ENCODE measurements at places on chromosomes 7 and 10. TPM values are rescaled to one million over a fixed set of nuclear protein-coding genes. Genes with fewer than 3 reads are reported as not detected.

FAM204A gene
- 51.9 TPM for total RNA-seq

FFAR4 gene
- not detected for total RNA-seq

- peak; percentile 55 for DNase-seq
Measured at GRCh38 chr7:37201003-37201875, 247.4 kb downstream of the ELMO1 start.

DNA sequence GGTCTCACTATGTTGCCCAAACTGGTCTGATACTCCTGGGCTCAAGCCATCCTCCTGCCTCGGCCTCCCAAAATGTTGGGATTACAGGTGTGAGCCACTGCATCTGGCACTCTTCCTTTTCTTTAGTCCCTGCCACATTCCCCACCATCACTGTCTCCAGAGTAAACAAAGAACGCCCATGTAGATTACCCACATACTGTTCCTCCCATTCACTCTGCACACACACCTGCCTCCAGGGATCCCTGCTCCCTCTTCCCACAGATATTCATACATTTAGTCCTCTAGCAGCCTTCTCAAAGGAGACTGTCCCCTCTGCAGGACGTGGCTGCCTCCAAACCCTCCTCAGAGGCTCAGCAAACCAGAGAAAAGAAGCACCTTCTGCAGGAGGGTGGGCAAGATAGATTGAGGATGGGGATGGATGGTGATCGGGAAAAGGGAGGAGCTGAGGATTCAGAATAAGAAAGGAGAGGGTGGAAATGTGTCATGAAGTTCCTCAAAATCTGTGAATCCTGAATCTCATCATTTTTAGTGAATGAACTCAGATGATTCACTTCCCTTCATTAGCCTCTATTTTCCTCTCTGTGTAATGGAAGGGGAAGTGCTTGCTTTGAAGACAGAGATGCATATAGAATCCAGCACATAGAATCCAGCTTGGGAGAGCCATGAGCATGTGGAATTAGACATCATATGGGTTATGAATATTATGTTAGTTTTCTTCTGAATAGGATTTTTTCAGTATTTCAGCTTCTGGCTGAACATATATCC, 5.5 kb upstream of the PLAU start:
- DNase-seq: no peak

ZNF239 gene
- 2.6 TPM for total RNA-seq

DNA sequence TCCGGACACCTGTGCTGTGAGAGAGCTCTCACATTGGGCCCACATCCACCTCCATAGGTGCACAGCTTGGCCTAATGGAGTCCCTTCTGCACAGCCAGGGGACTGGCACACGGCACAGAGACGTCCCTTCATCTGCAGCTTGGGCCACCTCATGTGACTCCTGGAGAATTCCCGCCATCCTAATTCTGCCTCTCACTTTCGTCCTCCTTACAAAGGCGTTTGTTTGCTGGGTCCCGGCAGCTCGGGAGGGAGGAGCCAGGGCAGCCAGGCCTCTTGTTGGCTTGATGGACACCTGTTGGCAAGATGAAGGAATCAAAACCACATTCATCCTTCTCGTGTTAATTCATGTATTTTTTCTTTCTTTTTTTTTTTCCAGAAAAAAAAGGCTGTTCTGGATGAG, 30.7 kb upstream of the TTYH3 start:
- no peak for DNase-seq

GRCh38 chr10:5978230-5978489, 817 bp upstream of the IL15RA start:
- DNase-seq: no peak

DNA sequence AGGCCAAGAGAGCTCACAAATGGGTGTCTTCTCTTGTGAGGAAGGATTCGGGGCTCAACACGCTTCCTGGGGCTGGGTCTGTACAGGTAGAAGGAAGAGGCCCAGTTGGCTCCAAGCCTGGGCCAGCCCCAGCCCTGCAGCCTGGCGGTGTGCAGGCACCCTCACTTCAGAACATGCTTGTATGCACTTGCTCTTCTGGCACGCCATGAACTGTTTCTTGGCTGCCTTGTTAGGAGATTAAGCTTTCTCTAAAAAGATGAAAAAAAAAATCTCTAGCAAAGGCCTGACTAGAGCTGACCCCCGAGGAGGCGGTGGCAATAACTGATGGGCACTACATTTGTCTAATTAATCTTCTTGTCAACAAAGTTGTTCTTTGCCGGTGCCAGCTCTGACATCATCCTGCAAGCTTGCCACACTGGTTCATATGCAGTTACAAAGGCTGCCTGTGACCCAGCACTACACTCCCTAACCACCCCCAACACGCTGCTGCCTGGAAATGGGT, 94.7 kb downstream of the WDR11 start:
- peak; percentile 83 for DNase-seq

DNA sequence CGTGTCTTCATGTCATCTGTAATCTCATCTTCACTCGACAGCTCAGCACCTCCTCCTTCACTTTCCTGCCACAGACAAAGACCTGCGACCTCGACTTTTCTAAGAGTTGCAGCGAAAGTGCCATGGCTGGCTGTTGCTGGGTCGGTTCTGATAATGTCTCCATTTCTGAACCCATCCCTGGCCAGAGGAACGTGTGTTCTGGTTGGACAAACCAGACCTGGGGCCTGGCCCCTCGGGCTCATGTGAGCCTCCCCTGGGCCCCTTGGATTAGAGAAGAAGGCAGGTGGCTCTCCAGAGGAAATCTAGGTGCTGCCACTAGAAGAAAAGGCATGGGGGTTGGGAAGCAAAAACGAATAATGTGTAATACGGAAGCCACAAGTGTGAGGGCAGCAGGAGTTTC, 273.7 kb downstream of the GLRX3 start:
- no peak for DNase-seq

- no peak for DNase-seq
Measured at GRCh38 chr10:23472181-23472580, 33.3 kb downstream of the OTUD1 start.

DNA sequence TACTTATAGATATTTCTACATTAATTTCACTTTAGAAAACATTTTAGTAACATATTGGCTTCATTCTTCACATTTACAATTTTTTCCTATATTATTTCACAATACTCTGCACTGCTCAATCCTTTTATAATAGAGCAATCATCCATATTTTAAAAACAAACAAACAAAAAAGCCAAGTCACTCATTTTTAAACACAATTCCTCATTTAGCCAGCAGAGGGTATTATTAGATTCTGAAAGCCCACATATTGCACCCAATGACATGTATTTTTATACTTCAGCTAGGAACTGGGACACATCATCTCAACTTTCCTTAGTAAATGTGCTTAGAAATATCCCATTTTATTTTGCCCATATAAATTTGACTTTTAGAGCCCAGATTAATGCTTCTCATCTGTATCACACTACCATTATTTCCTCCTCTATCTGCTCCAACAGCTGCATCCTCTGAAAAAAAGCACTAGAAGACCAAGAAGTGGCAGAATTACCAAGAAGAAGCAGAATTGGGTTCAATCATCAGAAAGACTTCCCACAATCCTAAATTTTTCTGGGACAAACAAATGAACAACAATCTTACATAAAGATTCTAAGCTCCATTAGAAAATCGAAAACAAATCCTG, 29.5 kb downstream of the CTNNA3 start:
- peak; percentile 33 for DNase-seq

ANAPC16 gene
- total RNA-seq: 166 TPM

OGDHL gene
- not detected for total RNA-seq

CREB5 gene
- 2.1 TPM for total RNA-seq

DNA sequence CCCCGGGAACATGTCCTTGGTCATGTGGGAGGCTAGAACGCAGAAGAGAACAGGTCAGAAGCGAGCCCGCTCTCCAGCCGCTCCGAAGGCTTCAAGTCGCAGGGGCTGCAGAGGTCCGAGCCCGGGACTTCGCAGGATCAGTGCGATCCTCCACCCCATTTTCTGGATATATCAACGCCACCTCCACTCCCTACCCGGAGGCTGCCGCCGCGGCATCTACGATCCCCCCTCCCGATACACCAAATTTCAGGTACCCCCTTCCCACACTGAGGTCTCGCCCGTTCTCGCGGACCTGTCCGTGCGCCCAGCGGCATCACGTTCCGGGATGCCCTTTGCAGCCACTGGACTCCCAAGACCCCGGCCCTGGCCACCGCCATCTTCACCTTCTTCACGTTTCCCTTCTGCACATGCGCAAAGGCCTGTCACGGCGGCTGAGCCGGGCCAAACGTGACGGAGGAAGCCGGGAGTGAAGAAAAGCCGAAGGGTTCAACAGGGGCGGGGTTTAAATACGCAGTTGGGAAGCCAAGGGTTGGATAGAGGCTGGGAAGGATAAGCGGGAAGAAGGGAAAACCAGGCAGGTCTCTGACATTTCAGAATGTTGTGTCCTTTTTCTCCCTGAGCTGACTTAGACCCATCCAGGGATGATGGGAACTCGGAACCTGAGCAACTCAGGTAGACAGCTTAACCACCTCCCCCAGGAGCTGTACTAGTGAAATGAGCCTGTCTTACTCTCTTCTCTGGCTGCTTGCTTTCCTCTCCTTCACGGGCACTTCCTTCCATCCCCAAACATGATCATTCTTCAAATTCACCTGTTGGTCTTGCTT, at the start of gene NDUFB8:
Gene NDUFB8, minus strand, starts transcription at position 397 of the 824 bp plus-strand sequence. Its CDS starts 20 bp downstream, at position 377.
- peak; percentile 68 for DNase-seq

DNA sequence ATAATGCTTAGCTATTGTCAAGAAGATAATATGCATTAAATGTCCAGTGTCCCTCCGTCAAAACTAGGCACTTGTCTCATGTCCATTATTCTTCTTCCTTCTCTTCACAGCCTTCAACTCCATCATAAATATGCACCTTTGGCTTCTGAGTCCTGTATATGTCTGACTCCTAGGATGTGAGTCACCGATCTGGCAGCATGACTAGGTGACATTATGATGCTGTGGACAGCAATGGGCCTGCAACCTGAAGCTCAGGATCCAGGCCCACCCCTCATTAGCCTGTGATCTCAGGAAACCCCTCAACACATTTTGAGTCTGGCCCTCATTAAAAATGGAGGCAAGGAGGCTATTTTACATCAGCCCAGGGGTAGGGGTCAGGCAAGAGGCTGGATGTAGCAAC, 362.5 kb upstream of the ZMIZ1 start:
- DNase-seq: peak; percentile 70

GRCh38 chr7:158676906-158677305, 27.7 kb downstream of the NCAPG2 start:
- no peak for DNase-seq

DNA sequence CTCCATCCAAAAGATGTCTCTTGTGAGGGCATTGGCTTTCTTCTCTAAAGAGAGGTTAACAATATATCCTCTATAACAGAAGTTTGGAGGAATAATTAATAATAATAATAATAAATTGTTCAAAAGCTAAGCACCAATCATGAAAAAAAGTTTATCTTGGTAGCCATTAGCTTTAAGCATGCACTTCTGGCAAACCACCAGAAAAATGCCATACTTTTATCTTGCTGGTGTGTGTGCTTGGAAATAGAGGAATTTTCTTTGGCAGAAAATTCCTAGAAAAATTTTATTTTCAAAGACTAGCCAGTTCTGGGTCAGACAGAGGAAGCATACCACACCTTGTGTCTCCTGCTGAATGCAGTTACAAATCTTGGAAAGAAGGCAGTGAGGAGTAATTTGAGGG, 52.5 kb upstream of the NPY start:
- no peak for DNase-seq

GRCh38 chr7:36507475-36508440, 118.1 kb downstream of the ANLN start:
- no peak for DNase-seq

Data from bronchial epithelial cell (primary cell).